Activated CD4-positive, alpha-beta T cell treated with anti-CD3 and anti-CD28 coated beads, Interleukin-2, amount 10 ng/mL, durations not matched to agents 24 days and 14 days (primary cell): ENCODE measurements at places on chromosomes 16 and 17.

DNA sequence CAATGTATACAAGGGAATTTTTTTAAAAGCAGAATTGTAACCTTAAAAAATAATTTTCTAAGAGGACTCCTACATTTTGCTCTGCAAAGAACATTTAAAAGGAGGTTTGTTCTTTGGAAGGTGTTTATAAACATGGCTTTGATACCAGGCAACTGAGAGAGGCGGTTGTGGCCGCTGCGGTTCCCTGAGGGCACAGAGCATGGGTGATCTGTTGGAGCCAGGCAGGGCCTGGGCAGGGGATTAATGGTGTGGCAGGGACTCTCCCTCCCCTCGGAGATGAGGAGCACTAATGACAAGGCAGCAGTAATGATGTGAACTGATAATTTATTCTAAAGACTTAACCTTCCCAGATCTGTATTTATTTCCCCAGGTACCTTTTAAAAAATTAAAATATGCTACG, 65.4 kb downstream of the WWP2 start:
- DNase-seq: no peak

- no peak for DNase-seq
Observed at GRCh38 chr16:27220991-27221390, 17.7 kb downstream of the KDM8 start.

DNA sequence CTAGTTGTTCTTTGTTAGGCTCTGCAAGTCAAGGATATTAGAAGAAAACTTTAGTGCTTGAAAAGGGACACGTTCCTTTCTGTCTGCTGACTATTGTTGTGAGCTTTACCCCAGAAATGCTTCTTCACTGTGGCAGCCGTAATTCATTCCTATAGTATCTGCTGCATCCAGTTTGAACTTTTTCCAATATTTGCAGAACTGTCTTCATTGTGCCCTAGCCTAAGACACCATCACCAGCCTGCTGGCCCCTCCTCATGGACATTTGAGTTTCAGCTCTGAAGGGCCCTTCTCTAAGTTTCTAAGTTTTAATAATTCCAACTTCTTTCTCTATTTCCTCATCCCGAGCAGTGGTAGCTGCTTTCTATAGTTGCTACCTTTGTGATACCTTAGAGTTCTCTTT, 91.7 kb downstream of the SLC39A11 start:
- no peak for DNase-seq

- no peak for DNase-seq
Observed at GRCh38 chr17:9943343-9943742, 38.3 kb upstream of the RCVRN start.

GRCh38 chr17:3919123-3919624, 2.9 kb upstream of the P2RX1 start:
- DNase-seq: no peak

DNA sequence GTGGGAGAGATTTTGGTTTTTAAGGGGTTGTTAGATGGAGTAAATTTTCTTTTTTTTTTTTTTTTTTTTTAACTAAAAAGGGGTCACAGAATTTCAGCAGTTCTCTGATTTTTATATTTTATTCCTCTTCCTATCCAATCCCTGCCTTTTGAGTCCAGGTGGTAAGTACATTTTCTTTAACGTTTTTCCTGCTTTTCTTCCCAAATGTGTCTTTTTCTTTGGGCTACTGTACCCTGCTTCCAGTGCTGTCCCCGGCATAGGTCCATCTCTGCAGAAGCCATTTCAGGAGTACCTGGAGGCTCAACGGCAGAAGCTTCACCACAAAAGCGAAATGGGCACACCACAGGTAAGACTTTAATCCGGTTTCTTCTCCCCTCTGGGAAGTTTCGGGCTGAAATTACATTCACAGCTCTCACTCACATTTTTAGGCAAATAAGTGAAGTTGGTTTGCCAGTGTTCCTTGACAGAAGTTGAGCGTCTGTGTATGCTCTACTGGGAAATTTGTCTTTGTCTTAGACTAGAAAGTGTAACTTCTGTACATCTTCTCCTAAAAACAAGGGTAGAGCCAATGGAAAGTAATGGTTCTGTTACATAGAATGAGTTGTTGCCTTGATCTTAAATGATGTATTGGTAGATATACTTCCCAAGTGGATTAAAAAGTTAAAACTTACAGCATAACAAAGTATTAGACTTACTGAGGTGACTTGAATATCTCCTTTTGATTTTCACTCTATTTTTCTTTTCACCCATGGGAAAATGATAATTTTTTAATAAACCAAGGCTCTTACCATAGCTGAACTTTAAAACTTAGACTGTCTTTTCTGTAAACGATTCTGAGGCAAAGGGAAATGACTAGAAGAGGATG, 54.5 kb downstream of the TUBD1 start:
- peak; percentile 88 for DNase-seq

DNA sequence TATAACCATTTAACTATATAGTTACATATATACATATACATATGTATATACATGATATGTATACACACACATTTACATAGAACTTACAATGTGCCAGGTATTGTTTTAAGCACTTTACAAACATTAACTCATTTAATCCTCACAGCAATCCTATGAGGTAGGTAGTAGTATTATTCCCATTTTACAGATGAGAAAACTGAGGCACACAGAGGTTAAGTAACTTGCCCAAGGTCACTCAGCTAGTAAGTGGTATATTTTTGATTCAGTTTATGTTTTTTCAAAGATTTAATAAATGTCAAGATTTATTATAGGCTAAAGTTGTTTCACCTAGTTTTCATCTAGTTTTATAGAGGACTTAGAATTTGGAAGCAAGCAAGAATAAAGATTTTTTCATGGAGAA, 6.6 kb downstream of the KRT222 start:
- DNase-seq: no peak

- DNase-seq: no peak
Observed at GRCh38 chr17:36196131-36196486, 449 bp downstream of the CCL3L1 start.

GRCh38 chr17:82911822-82912221, 72.0 kb upstream of the ZNF750 start:
- no peak for DNase-seq

DNA sequence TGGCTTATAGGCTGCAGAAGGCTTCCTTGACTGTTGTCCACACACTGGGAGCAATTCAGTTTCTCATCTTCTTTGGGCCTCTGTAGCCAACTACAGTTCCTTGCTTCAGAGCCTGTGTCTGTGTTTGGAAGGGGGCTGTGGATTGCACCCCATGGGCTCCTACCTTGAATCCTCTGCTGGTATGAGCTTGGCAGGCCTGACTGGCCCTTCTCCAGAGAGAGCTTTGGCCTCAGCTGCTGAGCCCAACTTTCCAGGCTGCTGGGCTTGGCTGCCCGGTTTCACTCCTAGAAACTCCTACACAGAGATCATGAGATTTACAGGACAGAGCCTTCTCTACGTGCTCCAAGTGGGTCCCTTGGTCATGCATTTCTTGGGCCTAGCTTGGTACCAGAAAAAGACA, 354.4 kb downstream of the SNX29 start:
- no peak for DNase-seq

GRCh38 chr16:88772871-88773811, 11.9 kb downstream of the PIEZO1 start:
- no peak for DNase-seq

DNA sequence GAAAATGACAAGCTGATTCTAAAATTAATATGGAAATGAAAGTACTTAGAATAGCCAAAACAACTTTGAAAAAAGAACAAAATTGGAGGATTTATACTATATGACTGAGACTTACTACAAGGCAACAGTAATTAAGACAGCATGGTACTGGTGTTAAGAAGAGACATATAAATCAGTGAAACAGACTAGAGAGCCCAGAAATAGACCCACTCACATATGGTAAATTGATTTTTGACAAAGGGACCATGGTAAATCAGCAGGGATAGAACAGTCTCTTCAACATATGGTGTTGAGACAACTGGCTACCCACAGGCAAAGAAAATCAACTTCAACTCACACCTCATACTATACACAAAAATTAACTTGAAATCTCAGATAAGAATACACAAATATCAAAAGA, 12.9 kb downstream of the CMC2 start:
- DNase-seq: no peak

- DNase-seq: no peak
Observed at GRCh38 chr16:48498769-48499631, 111.0 kb downstream of the N4BP1 start.

DNA sequence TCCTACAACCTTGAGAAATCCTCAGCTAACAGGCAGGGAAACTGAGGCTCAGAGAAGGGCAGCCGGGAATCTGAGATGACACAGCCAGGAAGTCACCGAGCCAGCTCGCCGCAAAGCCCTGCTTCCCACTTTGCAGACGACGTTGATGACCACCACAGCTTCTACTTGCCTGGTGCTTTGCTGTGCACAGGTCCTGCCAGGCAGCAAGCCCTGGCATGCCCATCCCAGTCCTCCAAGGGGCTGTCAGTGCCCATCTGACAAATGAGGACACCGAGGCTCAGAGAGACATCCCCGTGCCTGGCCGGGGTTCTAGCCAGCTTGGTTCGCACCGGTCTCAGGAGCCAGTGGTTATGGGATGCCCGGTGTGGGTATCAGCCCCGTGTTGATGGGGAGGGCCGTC, 20.1 kb downstream of the KCNJ12 start:
- DNase-seq: no peak

GRCh38 chr17:2176499-2177169, 121.7 kb downstream of the HIC1 start:
- DNase-seq: no peak

- no peak for DNase-seq
Observed at GRCh38 chr17:41163828-41164227, 3.3 kb upstream of the KRTAP4-4 start.

- DNase-seq: no peak
Observed at GRCh38 chr17:27539152-27539551, 82.9 kb downstream of the KSR1 start.

- DNase-seq: no peak
Observed at GRCh38 chr17:21193031-21193430, 20.9 kb downstream of the TMEM11 start.

DNA sequence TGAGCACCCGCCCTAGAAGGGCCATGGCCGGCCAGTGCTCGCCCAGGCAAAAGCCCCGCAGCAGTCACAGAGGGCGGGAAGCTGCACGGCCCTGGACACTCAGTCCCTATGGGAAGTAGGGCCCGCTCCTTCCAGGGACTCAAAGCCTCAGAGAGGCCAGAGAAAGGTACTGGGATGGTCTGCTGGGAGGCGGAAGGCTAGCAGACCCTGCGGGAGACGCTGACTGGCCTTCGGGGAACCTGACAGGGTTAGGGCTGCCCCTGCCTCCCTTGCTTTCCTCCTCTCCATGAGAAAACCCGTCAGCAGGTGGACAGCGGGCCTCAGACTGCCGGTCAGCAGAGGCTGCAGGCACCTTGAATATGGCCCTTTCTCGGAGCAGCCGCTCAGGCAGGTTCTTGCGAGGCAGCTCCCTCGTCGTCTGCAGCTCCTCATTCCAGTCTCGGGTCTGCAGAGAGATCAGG, 11.5 kb downstream of the CLUH start:
- DNase-seq: no peak

- no peak for DNase-seq
Observed at GRCh38 chr17:19296786-19297778, 59.9 kb downstream of the EPN2 start.

DNA sequence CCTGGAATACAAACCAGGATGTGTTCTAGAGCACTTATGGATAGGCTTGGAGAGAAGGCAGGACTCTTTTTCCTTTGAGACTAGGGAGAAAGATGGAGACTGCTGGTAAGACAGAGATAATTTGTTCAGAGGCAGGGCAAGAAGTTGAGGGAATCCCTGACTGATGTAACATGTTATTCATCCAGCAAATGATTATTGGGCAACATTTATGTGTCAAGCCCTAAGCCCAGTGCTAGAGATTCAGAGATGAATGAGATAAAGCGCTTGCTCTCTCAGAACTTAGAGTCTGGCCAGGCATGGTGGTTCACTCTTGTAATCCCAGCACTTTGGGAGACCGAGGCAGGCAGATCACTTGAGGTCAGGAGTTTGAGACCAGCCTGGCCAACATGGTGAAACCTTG, 47.8 kb upstream of the NUFIP2 start:
- DNase-seq: no peak

DNA sequence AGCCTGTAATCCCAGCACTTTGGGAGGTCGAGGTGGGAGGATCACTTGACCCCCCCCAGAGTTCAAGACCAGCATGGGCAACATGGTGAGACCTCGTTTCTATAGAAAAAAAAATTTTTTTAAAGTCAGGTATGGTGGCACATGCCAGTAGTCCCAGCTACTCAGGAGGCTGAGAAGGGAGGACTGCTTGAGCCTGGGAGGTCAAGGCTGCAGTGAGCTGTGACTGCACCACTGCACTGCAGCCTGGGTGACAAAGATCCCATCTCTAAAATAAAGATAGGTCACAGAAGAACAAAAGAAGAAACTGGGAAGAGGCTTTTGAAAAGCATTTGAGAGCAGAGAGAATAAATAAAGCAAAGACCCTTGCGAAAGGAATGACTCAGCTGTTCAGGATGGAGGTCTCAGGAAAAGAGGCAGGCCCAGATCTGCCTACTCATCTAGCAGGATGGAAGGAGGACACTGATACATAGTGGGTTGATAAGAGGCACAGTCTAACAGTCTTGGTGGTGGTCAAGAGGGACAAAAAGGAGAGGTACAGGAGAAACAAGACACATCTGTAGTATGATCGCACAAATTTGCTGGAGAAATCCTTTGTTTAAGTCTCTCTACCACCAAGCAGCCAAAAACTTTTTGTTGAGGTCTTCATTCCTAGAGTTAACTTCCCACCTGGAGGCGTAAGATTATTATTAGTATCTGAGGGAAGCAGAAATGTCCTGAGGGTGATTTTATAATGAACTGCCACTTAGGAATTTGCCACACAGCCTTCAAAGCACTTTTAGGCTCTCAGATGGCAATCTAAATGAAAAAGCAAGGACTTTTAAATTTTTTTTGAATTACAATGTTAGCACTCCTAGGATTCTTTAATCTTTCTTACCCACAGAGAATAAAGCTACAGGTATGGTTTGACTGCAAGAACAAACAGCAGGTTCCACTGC, 17.6 kb downstream of the ZSWIM7 start:
- no peak for DNase-seq

- peak; percentile 93 for DNase-seq
Observed at GRCh38 chr16:87956365-87957231, 5.4 kb downstream of the BANP start.

DNA sequence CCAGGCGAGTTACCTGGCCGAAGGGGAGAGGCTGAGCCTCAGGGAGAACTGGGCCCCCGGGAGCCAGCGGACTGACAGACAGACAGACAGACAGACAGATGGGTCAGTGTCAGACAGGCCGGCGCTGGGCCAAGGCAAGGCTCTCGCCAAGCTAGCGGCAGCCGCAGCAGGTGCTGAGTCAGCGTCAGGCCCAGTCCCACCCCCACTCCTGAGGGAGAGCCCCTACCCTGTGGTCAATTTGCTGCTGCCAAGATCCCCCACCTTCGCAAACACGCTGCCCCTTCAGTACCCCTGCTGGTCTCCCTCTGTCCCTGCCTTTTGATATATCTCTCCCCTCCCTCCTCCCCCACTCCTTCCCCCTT, 1.5 kb downstream of the FGF11 start:
- DNase-seq: peak; percentile 68
